ENCODE measurements at places on chromosomes 13 and 19.
A peak's percentile ranks its signal among the peaks of the same experiment; 100 is the strongest.

DNA sequence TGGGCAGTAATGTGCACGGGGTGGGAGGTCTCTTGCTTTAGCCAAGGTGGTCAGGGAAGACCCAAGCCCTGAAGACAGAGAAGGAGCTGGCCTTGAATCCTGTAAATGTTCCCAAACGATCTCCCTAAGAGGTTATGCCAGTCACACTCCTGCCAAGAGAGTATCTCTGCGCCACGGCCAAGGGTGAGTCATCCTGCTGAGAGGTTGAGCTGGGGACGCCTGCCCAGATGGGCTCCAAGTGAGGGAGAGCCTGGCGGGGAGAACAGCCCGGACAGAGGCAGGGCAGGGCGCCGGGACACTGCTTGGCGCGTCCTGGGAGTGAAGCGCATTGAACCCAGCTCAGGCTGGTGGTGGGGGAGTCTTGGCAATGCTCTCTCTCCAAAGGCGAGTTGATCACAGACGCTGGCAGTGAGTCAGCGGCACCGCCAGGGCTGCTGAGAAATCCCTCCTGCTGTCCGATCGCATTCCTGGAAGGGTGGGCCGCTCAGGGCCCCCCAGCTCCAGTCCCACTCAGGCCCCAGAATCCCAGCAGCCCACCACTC, 16.4 kb downstream of the SULT2B1 start:
- DNase-seq = peak; percentile 98

GRCh38 chr19:42245231-42245630, 2.8 kb upstream of the GSK3A start:
- DNase-seq = no peak

DNA sequence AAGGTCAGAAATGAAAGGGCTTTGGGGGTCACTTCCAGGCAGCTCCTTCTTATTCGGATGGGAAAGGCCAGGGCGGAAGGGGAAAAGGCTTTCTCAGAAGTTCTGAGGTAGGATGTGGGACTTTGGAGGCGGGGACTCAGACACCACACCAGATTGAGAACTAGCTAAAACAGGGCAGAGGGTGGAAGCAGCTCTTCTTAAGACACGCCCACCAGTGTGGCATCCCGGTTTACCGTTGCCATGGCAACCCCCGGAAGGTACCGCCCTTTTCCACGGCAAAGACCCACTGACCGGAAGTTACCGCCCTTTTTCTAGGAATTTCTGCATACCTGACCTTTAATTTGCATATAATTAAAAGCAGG, 3.8 kb upstream of the LILRA5 start:
- DNase-seq = peak; percentile 5

DNA sequence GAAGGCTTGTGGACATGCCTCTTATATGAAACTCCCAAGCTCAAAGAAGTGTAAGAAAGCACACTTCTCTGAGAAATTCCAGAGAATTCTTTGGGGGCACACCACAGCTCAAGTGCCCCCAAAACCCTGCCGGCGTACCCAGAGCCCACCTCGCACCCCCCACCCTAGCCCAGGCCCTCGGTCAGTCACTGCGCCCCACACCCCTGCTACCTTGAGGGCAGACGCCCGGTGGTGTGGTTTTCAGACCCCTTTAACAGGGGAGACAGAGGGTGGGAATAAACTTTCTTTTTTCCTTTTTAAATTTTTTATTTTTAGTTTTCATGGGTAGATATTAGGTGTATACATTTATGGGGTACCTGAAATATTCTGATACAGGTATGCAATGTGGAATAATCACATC, 29.5 kb downstream of the PEPD start:
- DNase-seq = no peak

GRCh38 chr13:77919246-77919920, 752 bp upstream of the EDNRB start:
- DNase-seq = peak; percentile 55

- DNase-seq = no peak
Measured at GRCh38 chr19:38778733-38779132, 5.4 kb upstream of the LGALS7 start.

- DNase-seq = no peak
Measured at GRCh38 chr19:28140201-28140600, 1072.8 kb downstream of the UQCRFS1 start.

DNA sequence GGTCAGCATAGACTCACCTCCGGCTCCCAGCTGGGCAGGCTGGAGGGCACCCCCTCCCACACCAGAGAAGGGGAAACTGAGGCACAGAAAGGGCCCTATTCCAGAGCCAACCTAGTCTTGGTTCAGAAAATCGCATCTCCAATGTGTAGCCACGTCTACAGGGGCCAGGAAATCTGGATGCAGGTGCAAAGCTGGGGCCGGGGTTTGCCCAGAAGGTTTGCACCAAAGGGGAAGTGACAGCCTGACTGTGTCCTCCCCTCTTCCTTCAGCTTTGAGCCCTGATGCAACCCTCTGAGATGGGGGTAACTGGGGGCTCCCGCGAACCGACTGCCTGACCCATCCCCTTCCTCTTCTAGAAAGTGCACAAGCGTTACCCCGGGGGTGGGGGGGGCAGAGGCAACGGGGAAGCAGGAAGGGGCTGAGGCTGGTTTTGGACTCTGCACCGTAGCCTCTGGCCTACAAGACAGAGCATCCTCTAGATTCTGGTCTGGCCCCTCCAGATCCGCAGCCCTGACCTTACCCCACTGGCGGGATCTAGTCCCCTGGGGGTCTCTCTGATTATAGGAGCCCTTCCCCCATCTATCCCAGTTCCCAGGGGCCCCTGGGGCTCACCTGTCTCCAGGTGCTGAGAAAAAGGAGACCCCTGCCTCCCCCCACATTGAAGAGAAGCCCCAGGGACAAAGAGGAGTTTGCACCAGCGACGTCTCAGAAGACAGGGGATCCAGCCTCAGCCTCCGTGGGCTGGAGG, 1.1 kb upstream of the ONECUT3 start:
- DNase-seq = no peak

GRCh38 chr19:50977626-50978025, 6.1 kb downstream of the KLK7 start:
- DNase-seq = no peak

DNA sequence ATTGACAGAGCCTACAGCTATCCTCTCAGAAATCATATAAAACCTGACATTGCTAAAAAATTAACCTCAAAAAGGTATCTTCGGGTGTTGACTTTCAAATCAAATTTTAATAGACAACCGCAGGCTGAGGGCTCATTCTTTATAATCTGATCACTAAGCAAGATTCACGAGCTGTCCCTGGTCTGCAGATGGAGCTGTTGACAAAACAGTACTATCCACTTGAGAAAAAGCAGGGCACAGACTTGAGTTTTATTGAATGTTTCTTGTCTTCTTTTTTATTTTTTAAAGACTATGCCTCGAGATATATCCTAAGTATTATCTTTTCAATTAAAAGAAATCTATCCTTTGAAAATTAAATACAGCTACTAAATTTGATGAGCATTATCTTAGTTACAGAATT, 540.5 kb downstream of the PCDH9 start:
- no peak for DNase-seq

GRCh38 chr19:15126131-15126910, 19.1 kb downstream of the SYDE1 start:
- peak; percentile 30 for DNase-seq

GRCh38 chr13:113977976-113978375, 4.1 kb upstream of the C13orf46 start:
- no peak for DNase-seq

- no peak for DNase-seq
Measured at GRCh38 chr19:42095142-42095813, 19.3 kb downstream of the ZNF574 start.

- DNase-seq = peak; percentile 70
Measured at GRCh38 chr19:53808710-53809125, 15.4 kb downstream of the NLRP12 start.

- DNase-seq = no peak
Measured at GRCh38 chr13:111027458-111028439, 87.4 kb upstream of the ARHGEF7 start.

DNA sequence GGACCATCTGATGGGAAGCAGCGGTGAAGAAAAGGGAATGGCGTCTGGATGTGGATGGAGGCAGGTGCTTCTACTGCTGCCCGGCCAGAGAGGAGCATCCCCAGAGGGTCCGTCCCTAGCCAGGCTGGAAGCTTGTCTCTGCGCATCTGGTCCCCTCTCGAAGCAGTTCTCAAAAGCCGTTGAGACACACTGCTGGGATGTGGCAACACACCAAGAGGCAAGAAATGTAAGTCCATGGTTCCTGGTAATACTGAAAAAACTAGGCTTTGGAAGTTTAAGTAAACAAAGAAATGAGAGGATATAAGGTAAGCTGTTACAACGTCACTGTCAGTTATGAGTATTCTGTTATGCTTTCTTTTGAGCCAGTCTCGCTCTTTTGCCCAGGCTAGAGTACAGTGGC, 15.1 kb upstream of the FFAR2 start:
- DNase-seq = no peak

DNA sequence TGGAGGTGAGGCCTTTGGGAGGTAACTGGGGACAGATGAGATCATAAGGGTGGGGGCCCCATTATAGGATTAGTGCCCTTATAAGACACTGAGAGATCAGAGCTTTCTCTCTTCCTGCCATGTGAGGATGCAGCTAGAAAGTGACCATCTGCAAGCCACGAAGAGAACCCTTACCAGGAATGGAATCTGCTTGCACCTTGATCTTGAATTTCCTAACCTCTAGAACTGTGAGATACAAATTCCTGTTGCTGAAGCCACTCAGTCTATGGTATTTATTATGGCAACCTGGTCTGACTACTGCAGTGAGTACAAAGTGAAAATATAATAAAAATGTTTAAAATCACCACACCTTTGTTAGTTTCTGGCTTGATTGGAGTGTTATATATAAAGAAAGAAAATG, 388.0 kb downstream of the LMO7 start:
- DNase-seq = no peak
